ENCODE measurements at places on chromosomes 7 and 10.

- DNase-seq = peak; percentile 39
Observed at GRCh38 chr7:91416155-91416865, 152.1 kb downstream of the FZD1 start.

DNA sequence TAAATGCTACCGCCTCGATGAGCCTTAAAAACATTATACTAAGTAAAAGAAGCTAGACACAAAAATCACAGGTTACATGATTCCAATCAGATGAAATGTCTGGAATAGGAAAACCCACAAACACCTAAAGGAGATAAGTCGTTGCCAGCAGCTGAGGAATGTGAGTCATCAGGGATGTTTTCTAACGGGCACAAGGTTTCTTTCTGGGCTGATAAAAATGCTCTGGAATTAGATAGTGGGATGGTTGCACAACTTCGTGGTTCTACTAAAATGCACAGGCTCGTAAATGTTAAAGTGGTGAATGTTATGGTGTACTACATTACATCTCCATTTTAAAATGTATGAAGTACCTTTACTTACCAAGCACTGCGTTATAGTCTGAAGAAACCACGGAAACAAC lies 9.7 kb downstream of the ABLIM1 start:
- DNase-seq = no peak

DNA sequence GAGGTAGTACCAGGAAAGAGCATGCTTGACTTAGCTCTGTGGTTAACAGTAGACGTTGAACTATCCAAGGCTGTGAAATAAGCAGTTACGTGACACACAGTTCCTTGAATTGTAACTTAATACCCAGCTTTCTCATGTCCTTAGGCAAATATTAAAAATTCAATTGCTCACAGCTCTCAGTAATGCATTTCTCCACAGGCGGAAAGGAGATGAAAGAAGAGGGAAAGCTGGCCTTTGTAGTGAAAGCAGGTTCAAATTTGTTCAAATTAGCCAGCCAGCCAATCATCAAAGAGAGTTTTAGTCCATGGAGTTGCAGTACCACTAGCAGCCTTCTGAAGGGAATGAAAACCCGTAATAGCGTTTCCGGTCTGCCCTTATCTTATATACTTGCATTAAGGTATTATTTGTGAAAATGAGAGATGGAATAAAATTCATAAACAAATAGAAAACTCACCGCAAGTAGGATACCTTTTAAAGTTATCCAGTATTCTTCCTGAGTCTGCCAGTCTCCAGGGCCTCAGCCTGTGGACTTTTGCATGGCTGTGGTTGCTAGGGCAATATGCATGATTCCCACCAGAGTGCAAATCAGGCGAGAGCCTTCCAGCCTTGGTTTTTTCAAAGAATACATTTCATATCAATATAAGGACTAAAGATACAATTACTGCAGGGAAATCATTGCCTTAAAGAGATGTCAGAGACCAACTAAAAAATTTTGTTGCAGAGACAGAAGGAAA lies 795.5 kb downstream of the TNS3 start:
- peak; percentile 59 for DNase-seq

DNA sequence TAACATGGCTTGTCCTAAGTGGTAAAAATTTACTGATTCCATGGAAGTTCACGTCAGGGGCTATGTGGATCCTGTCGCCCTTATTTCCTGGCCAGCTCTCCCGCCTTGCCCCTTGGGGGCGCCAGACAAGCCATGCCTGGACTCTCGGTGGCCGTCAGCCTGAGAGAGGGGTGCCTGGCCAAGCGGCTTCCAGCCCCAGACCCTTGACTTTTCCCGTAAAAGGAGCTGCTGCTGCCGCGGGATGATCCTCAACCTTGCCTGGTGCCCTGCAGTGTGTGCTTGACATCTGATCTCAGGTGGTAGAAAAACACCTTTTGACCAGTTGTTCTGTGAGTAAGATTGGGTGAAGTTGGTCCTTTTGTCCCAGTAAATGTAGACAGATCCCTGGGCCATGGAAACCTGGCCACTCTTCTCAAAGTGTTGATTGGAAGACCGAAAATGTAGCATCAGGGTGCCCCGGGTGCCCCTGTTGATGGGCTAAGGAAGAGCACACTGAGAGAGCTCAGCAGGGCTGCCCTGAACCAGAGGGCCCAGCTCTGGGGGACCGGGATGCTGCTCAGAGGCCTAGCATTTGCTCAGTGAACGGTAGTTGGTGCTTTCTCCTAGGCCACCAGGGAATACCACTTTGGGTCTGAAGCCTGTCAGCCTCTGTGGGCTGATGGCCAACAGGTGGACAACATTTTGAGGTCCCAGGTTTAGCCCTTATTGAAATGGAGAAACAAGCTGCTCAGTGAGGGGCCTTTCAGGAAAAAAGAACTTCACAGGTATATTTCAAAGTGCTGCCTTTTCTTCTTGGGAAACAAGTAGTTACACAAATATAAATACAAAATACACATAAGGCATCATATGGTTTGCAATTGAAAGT lies 162.5 kb downstream of the LRMDA start:
- DNase-seq = no peak

DNA sequence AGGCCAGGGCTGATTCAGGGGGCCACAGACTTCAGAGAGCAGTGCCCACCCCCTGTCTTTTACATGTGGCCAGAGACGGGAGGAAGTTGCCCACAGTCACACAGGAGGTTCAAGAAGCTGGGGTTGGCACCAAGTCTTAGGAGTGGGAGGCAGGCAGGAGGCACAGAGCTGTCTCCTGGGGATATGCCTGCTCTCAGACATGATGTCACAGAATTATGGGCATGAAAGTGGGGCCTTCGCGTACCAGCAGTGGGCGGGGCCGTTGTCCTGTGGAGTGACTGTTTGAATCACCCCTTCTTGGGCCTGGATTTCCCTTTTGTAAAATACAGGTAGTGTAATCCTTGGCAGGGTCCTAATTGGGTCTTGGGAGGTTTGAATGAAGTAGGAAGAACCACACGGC lies 81.2 kb upstream of the PPIF start:
- no peak for DNase-seq

DNA sequence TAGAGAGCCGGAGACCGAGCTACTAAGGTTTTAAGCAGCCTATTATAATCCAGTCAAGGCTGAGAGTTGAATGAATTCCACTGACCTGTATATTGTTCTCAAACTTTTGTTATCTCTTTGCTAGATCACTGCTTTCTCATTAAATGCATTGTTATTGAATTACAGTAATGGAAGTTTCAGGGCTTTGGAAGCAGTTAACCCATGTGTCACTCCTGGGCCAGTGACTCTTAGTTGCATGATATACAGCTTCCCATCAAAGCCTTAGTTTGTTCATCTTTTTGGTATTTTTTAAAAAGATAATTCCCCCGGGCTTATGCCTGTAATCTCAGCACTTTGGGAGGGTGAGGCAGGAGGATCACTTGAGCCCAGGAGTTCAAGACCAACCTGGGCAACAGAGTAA lies 55.4 kb upstream of the KIAA1217 start:
- peak; percentile 6 for DNase-seq

GRCh38 chr7:120825152-120825551 lies 32.8 kb downstream of the TSPAN12 start:
- DNase-seq = no peak

GRCh38 chr10:124524991-124525653 lies 63.5 kb downstream of the LHPP start:
- DNase-seq = no peak

DNA sequence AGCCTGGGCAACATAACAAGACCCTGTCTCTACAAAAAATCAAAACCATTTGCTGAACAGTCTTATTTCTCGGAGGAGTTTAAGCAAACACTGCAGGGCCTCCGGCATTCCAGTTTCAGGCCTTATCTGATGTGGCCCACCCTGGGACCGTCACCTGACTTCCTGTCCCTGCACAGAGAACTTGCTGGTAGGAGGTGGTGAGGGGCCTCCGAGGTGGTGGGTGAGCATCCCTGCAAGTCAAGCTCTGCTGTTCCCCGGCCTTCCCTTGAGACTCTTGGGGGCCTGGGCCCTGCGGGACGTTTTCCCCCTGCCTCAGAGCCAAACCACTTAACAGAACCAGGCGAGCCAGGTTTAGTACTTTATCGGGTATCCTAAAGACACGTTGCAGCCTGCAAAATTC lies 44.5 kb upstream of the AP5Z1 start:
- DNase-seq = no peak

GRCh38 chr10:109875151-109875568 lies 48.2 kb downstream of the XPNPEP1 start:
- DNase-seq = no peak

DNA sequence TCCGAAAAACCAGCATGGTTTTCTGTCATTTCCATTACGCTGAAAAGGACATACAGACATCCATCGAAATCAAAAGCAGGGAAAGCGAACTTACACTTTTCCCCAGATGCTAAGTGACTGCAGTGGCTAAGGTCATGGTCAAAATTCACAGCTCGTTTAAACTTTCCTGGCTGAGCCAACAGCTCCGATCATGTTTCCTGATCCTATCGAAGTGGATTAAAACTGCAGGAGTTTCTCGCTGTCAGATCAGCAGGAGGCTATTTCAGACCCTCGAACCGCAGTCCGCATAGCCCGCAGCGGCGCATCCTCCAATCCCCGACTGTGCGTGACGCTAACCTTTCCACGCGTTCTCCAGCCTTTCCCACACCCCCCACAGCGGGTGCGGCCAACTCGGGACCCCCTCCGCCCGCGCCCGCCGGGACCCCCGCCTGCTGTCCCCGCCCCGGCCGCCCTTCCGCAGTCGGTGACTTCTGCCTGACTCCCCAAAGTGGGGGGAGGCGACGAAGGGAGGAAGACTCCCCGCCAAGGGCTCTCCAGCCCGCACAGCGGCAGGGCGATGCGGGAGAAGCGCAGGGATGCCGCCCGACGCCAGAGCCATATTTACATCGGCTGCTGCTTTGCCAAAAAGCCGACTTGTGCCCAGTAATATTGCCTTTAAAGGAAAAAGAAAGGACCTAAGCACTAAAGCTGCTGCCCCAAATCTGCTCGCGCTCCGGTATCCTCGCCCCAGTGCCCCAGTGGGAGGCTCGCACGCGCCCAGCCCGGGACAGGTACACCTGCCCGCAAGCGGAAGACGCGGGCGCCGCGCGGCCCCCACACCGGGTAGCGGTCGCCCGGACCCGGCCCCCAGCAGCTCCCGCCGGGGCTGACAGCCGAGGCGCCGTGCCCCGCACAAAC lies 1.2 kb downstream of the PIP4K2A start:
- peak; percentile 67 for DNase-seq

DNA sequence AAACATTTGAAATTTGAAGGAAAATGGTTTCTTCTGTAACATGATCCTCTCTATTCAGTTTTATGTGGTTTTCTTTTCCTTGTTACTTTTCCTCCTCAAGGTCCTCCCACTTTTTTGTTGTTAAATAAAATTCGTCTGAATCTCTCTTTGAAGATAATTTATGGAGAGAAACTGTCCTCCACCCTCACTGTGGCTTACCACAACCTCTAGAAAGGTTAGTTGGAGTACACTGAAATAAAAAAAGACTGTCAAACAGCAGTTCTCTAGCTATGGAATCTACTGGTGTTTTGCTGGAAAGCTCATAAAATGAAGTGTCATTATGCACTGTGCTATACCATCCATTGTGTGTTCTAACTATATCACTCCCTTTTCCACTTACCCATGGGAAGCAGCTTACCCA lies 189.4 kb downstream of the HDAC9 start:
- DNase-seq = no peak

DNA sequence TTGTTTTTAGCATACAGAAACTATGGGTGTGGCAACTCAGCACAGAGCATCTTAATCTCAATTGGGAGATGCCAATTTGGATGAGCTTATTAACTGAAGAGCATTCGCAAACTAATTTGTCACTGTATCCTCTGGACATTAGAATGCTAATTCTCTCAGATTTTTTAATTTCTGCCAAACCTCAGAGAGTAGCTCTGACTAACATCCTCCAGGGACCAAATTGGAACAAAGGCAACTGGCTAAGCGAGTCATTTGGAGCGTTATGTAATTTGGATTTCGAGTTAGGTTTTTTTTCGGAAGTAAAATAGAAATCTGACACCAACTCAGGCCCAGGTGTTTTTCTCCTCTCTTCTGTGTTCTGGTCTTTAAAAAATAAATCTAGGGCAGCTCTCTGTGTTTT lies 201.9 kb downstream of the BMPER start:
- DNase-seq = no peak

- DNase-seq = no peak
Observed at GRCh38 chr7:144830811-144831210, 5.0 kb downstream of the TPK1 start.

DNA sequence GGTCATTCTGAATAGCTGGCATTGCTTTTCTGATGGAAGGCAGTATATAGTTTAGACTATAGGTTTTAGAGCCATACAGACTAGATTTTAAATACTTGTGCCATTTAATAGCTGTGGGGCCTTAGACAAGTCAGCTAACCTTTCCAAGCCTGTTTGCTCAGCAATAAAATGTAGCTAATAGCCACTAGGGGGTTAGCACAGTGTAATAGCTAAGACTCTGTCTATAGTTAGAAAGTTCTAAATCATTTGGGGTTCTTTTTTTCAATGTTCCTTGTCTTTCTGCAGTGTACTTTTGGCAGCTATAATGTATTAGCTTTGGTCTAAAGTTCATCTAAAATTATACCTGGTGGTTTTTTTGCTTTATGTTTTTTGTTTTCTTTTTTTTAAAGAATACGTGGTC lies 7.5 kb upstream of the KIFBP start:
- no peak for DNase-seq

DNA sequence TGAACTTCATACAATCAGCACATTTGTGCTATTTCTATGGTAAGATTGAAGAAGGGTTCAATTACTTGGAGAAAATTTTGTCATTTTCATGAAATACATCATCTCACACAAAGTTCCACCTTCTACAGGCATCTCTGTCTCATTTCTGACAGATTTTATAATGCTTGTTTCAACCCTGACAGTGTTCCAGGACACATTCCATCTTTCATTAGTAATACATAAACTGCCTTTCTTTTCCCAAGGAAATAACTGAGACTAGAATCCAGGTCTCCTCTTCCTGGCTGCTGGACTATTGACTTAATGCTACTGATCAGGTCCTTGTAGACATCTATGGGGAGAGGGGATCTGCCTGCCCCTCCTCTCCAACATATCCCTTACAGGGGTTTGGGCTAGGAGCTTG lies 70.1 kb upstream of the PLPP4 start:
- DNase-seq = no peak

- peak; percentile 94 for DNase-seq
Observed at GRCh38 chr10:31602541-31603234, 283.7 kb downstream of the ZEB1 start.

DNA sequence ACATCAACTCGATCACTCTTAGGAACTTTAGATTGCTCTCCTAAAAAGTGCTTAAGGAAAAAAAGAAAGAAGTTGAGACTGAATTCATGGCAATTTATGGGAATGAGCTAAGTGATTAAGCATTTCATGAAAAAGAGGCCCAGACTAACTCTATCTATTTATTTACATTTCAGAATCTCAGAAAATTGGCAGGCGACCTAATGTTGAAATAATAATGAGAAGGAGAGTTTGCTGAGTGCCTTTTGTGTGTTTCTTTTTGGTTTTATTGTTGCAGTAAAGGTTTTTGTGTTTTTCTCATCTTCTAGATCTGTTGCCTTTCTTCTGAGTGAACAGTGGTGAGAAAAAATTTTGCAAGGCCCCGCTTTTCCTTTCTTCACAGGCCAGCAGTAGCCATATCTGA lies 3.8 kb downstream of the GRK5 start:
- peak; percentile 51 for DNase-seq
